ENCODE measurements at places on chromosomes 16 and 17.
A peak's percentile ranks its signal among the peaks of the same experiment; 100 is the strongest.

GRCh38 chr17:28053044-28053670 lies 10.7 kb downstream of the NLK start:
- DNase-seq = no peak

GRCh38 chr17:79029327-79030009 lies 5.5 kb downstream of the C1QTNF1 start:
- no peak for DNase-seq

DNA sequence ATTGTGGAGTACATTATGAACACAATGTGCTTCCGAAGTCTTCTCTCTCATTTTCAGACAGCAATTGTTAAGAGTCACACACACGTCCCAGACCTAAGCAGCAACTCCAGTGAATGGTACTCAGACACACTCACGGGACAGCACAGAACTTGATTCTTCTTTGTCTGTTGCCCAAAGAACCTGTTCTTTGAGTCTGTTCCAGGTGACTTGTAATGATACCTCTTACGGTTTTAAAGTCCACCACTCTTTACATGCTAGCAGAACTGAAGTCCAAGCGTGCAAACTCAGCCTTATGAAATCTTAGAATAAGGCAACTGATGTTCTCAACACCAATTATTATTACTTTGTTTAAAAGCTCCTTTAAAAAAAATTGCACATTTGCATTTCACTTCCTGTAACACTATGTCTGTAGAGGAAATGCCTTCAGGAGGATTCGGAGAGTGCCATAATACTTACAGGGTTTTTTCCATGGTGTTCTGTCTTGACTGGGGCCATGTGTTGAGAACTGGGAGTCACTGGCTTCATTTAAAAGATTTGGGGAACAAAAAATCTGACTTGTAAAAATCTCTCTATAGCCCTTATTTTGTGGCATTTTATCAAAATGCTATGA lies 48.1 kb downstream of the MARF1 start:
- DNase-seq = no peak

DNA sequence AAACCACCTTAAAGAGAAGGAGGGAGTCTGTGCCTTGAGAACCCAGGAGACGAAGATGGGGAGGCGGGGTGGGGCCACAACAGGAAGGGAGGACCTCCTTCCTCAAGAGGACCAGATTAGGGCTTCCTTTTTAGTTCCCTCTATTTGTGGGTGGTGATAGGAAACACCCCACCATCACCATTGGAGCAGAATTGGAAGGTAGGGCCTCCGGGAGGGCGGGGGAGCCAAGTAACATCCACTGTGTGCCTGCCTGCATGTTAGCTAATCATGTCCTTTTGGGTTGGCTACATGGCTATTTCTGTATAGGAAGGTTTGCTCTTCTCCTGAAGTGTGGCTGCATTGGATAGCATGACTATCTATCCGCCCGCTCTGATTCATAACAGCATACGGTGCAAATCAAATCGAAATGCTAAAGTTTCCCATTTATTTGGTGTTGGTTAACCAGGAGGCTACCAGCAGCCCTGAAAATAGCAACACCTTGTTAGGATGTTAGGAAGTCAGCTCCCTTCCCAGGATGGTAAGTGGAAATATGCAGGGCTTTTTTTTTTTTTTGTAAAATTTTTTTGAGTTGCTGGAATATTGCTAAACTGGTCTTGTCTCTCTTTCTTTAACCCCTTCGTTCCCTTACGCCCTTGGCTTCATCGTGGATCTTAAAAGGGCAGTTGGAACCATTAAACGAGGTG lies 4.2 kb downstream of the SYT17 start:
- no peak for DNase-seq

- peak; percentile 35 for DNase-seq
Measured at GRCh38 chr17:53516636-53517035, 306.1 kb upstream of the KIF2B start.

- DNase-seq = no peak
Measured at GRCh38 chr16:22861580-22861979, 47.6 kb downstream of the HS3ST2 start.

GRCh38 chr17:1727258-1727789 lies 2.8 kb downstream of the WDR81 start:
- no peak for DNase-seq

- DNase-seq = no peak
Measured at GRCh38 chr16:85615014-85615851, 2.1 kb downstream of the GSE1 start.

- peak; percentile 13 for DNase-seq
Measured at GRCh38 chr16:27729516-27730304, 179.8 kb downstream of the KATNIP start.

DNA sequence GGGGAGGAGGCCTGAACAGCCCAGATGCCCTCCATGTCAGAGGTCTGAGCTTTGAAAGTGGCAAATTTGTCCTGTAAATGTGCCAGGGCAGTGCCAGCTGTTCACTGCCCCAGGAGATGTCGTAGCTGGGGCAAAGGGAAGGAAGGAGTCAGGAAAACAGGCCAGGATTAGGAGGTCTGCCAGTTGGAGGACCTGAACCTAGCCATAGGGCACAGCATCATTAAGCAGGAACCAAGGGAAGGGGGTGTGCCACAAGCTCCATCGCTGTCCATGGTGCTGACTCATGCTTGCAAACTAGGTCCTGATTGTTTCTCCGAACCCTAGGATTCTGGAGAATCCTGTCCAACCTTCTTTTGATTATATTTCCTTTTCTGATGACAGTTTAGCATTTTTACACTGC lies 124.2 kb downstream of the TMEM132E start:
- DNase-seq = peak; percentile 27

DNA sequence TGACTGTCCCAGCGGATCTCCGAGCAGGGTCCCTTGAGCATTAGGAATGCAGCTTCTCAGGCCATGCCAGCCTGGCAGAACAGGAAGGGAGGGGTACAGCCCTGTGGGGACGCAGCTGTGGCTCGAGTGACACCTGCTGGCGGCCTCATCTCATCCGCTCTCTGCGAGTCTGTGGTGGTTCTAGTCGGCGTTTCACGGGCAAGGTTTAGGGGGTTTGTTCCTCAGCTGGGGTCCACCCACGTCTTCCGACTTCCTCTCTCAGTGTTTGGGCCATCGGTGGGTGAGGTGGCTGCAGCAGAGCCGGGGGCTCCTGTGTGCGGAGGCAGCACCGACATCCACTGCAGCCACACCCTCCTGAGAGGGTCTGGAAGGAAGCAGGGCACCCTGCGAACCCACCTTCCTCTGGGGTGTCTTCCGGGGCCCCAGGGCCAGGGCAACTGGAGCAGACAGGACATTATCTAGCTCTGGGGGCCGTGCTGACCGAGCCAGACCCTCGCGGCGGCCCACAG lies 33.3 kb downstream of the JPH3 start:
- DNase-seq = peak; percentile 38
